Activated CD4-positive, CD25-positive, alpha-beta regulatory T cell (primary cell): ENCODE measurements at places on chromosomes 11 and 22.

GRCh38 chr22:24358105-24358836, 69.1 kb upstream of the ADORA2A start:
- DNase-seq: no peak

- no peak for DNase-seq
Measured at GRCh38 chr11:111308140-111308539, 9.8 kb downstream of the POU2AF3 start.

DNA sequence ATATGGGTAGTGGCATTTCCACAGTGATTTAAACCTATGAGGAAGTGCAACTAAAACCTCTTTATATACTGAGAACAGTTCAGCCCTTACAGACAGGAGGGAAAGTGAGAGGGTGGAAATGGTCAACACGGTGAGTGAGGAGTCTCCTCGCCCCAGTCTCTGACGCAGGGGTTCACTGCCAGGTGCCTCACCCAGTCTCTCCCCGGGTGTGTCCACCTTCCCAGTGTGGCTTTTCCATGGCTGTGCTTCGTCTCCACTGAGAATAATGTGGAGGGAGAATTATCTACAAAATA, 116.6 kb upstream of the TOP3B start:
- DNase-seq: no peak

GRCh38 chr11:134292661-134293060, 16.5 kb downstream of the GLB1L3 start:
- no peak for DNase-seq

DNA sequence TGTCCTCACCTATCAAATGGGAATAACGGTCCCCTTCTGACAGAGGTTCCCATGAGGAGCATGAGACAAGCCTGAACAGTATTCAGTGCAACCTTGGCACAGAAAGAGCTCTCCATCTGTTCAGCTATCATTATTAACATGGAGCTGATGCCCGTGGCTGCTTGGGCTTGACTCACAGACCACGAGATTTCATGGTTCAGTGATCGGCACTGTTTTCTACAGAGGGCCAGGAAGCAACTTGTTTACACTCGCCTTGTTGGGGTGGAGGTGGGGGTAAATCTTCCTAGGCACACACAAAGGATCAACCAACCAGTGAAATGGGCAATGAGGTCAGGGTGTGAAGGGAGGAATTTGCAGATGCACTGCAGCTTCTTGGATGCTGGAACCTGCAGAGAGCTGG, 88.2 kb downstream of the CWC15 start:
- no peak for DNase-seq
